ENCODE measurements at places on chromosomes 1 and 21.

DNA sequence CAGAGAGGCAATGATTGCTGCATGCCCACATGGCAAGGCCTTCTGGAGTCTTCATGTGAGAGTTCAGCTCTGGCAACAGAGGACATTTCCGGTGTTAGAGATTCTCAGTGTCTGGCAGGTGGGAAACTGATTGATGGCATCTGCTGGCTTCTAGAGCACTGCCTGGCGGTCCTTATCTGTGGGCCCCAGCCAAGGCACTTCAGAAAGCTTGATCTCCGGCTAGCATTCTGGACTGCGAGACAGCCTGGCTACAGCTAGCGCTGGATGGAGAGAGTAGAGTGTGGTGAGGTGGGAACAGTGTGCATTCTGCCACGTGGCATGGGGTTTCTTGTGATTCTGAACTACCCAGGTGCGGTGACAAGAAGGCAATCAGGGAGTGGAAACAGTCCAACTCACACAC, 9.4 kb downstream of the ZNF678 start:
- DNase-seq = no peak

GRCh38 chr1:89535537-89535936, 10.9 kb downstream of the LRRC8B start:
- no peak for DNase-seq

DNA sequence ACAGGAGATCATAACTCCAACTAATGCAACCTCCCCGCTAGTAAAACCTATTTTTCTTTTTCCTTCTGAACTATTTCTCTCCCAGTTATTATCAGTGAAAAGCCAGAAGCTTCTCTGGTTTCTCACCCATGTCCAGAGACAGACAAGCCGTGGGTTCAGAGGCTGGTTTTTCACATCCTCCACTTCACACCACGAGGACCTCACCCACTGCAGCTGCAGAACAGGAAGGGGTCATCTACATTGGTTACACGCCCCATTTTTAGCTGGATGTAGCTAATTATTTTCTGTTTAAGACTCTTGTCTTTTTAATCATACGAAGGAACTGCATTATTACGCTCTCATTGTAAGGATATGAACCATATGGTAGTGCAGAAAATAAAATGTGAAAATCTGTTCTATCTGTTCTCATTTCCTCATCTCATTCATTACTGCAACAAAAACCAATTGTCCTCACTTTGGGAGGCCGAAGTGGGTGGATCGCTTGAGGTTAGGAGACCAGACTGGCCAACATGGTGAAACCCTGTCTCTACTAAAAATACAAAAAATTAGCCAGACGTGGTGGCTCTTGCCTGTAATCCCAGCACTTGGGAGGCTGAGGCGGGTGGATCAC, 39.1 kb upstream of the CLDN14 start:
- no peak for DNase-seq

GRCh38 chr21:33036430-33037162, 10.9 kb downstream of the OLIG2 start:
- DNase-seq = no peak

DNA sequence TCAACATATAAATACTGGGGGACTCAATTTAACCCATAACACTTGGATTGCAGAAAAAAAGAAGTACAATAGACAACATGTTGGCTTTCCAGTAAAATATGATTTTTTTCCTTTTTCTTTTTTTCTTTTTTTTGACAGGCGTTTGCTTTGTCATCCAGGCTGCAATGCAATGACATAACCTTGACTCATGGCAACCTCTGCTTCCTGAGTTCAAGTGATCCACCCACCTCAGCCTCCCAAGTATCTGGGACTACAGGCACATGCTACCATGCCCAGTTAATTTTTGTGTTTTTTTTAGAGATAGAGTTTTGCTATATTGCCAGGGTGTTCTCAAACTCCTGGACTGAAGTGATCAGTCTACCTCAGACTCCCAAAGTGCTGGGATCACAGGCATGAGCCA, 1512.0 kb upstream of the PRMT6 start:
- no peak for DNase-seq
